ENCODE measurements at places on chromosomes 5 and 9.

DNA sequence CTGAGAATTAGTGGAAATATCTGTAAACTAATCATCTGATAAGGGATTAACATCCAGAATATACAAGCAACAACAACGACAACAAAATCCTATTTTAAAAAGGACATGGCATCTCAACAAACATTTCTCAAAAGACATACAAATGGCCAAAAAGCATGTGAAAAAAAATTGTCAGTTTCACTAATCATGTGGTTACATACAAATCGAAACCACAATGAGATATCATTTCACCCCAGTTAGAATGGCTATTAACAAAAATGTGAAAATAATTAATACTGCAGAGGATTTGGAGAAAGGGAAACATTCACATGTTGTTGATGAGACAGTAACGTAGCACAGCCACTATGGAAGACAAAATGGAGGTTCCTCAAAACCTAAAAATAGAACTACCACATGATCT, 69.5 kb downstream of the ERP44 start:
- DNase-seq, result no peak

- DNase-seq, result no peak
Measured at GRCh38 chr9:126599047-126599650, 14.6 kb upstream of the LMX1B start.

DNA sequence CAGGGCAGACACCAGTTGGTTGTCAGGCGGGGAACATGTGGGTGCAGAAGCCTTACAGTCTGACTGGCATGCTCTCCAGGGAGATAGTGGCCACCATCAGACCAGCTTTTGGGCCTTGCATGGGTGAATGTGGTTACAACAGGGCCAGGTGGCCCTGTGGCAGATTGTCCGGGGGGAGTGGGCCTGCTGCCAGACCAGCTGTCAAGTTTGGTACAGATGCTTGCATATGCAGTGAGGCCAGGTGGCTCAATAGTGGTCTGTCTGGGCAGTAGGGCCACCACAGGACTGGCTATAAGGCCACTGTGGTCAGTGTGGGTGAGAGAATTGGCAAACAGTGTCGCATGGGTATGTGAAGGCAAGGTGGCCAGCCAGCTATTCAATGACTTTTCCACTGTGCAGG, 148.7 kb downstream of the FAM174A start:
- DNase-seq, result no peak

DNA sequence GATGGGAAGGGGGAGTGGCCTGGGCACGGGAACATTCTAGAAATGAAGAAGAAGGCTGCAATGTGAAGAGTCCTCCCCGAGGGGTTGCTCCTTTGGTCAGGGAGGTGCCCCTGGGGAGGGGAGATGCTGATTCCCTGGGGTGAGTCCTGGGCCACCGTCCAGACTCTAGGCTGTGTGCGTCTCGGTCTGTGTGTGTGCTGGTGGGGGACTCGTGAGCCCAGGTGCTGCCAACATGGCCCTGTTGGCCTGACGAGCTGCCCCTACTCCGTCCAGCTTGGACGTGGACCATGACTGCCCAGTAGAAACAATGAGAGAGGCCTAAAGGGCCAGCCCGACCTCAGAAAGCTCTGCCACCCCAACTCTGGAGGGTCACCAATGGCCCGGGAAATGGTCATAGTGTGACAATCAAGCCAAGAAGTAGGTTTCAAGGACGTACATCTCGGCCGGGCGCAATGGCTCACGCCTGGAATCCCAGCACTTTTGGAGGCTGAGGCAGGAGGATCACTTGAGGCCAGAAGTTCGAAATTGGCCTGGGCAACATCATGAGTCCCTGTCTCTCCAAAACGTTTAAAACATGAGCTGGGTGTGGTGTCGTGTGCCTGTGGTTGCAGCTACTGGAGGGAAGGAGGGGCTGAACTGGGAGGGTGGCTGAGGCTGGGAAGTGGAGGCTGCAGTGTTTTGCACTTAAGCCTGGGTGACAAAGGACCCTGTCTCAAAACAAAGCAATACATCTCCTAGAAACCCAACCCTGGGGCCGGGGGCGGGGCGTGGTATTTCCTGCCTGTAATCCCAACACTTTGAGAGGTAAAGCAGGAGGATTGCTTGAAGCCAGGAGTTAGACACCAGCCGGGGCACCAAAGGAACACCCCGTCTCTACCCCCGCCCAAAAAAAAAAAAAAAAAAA, 17.0 kb downstream of the LHX3 start:
- DNase-seq, result no peak

DNA sequence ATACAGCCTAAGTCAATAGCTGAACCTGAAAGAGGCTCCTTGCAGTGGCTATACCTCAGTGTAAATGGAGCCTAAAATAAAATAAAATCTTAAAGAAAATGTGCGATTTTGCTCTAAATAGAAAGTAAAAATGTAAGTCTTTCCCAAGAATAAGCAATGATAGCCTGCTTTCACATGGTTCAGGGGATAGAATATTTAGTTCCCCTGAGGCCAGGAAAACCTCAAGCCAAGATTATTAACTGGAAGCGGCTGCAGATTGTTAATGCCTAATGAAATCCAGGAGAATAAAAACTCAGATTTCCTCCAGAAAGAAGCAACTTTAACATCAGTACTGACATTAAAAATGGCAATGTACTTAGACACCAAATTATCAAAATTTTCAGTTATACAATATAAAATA, 463.7 kb downstream of the CYLC2 start:
- no peak for DNase-seq
